ENCODE measurements at places on chromosomes 7 and 10.
A peak's percentile ranks its signal among the peaks of the same experiment; 100 is the strongest.

DNA sequence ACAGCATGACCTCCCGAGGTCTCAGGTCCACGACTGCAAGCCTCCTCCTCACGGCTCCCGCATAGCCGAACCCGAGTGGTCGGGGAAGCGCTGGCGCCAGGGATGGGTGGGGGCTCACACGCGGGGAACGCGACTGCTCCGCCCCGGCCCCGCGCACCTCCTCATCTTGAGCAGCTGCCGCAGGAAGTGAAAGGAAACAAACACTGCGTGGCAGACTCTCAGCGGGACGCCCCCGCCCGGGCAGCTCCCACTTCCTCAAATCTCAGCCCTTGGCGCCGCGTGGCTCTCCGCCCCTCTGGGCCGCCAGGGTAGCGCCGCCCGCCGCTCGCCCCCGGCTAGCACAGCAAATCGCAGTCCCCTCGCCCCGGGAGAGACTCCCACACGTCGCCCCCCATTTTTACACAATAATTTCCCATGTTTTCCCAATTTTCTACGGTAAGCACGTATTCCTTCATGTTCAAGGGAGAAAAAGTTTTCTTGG, at the start of gene TMEM243:
Gene TMEM243, minus strand, starts transcription at position 188 of the 481 bp plus-strand sequence. CDS start 229 bp downstream, outside the sequence.
- peak; percentile 70 for DNase-seq

- no peak for DNase-seq
Measured at GRCh38 chr10:12720217-12720981, 281.1 kb downstream of the CCDC3 start.

DNA sequence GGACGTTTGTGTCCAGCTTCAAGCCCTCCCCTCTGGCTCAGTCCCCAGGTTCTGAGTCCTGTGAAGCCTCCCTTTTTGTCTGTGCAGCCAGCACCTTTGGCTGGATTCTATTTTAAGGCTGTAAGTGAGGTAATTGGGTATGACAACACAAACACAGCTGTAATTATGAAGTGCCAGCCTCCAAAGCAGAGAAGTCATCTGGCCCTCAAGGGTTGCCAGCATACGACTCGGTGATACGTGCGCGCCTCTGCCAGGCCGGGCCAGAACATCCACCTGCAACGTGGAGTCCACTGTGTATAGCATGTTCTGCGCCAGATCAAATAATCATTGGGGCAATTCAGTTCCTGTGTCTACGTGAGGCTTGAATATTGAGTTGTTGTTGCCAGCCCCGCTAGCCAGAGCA, 6.7 kb upstream of the FAM180A start:
- DNase-seq = no peak

DNA sequence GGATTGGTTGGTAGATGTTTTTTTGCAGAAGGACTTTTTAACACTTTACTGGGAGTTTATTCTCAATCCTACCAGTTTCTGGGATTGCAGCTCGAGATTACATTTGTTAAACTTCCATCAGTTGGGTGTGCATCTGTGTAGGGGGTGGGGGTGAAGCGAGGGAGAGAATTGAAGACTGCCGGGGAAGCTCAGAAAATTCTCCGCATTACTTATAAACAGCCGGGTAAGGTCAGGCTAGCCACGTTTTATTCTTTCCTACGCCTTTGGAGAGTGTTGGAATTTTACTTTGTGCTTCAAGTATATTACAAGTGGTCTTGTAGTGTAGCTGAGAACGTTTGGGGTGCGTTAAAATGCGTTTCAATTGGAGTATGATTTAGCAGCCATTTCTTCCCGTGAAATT, 1.1 kb downstream of the PALS2 start:
- no peak for DNase-seq

Data from stimulated activated CD8-positive, alpha-beta memory T cell treated with anti-CD3 and anti-CD28 coated beads, Interleukin-4, amount 100 ng/mL, for 1 hour (primary cell).